ENCODE measurements at places on chromosomes 16 and 17.

- no peak for DNase-seq
These were observed 73.8 kb upstream of the METRNL start for GRCh38 chr17:83005639-83006038.

DNA sequence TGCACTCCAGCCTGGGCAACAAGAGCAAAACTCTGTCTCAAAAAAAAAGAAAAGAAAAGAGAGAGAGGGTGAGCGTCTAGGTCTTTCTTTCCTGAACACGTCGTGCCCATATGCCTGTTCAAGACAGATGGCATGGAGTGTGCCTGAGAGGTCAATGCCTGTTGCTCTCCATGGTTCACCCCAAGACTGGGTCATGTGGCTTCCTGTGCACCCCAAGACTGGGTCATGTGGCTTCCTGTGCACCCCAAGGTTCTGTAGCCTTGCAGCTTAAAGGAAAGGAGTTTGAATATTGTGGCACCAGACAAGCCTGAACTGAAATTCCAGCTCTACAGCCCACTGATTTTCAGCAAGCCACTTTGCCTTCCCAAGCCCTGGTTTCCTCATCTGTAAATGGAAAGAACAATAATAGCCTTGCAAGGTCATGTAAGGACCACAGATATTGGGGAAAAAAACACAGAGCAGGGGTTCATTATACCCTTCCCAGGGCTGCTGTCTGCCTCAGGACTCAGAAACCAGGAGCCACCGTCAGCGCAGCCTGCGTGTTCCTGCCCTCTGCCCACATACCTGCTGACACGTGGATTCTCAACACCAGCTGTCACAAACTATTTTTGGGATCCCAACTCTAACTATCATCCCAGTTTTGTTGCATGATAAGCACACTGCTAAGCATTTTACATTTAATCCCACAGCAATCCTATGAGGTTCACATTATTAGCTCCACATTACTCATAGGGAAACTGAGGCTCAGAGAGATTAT is 18.0 kb upstream of the NAGS start:
- DNase-seq: no peak

DNA sequence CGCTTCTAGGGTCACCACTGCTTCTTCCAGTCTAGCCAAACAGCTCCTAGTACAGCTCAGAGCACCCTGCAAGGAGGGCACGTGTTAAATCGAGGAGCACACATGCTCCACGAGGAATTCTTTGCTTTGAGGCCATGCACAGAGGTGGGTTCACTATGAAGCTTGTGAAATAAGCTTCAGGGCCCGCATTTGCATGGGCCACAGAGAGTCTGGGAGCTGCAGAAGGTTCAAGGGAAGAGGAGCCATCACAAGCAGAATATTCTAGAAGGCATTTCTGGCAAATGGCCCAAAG is 55.3 kb downstream of the MYH13 start:
- DNase-seq: no peak

- no peak for DNase-seq
These were observed 247.2 kb downstream of the CNTNAP4 start for GRCh38 chr16:76524356-76524755.

GRCh38 chr16:67708368-67708771 is 10.7 kb downstream of the GFOD2 start:
- no peak for DNase-seq

DNA sequence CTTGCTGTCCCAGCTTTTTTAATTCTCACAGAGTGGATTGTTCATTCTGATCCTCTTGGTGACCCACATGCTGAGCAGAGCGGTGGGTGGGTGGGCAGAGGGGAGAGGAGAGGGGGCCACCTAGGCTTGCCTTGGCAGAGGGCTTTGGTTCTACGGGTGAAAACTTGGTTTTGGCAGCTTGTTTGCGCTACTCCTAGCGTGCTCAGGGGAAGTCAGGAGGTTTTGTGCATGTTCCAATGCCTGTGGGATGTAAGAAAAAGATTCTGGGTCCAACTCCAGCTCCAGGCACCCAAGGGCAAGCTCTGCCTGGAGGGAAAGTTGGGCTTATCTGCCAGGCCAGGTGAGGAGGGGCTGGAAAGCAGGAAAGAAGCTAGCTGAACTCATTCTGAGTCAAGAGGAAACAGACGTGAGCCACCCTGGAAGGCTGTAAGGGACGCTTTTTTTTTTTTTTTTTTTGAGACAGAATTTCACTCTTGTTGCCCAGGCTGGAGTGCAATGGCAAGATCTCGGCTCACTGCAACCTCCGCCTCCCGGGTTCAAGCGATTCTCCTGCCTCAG is 169.1 kb downstream of the WSCD1 start:
- no peak for DNase-seq

GRCh38 chr16:79758615-79759346 is 158.2 kb upstream of the MAF start:
- DNase-seq: no peak

GRCh38 chr17:63445571-63445953 is 544 bp downstream of the CYB561 start:
- peak; percentile 83 for DNase-seq

DNA sequence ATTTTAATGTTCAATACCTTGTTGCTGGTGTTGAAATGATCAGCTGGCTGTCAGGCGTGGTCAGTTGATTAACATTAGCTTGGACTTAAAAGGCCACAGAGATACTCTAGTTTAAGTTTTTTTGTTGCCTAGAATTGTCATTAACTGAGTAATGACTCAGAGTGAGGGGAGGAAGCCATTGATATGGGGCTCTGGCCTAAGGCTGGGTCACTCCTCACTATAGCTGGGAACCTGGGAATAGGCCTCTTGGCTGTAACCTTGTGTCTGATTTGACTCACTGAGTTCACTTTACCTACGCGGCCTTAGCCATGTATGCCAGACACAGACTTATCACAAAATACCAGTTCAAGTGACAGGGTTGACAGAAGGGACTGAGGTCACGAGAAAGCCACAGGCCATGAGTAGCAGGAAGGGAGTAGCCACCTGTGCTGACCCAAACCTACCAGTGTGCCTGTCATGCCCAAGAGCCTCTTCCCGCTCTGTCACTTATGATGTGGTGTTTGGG is 37.9 kb upstream of the ADCY7 start:
- DNase-seq: no peak

All from T47D (cell line).